ENCODE measurements at places on chromosomes 12 and 14.

- no peak for DNase-seq
Measured at GRCh38 chr12:62629413-62629812, 162.8 kb downstream of the MON2 start.

DNA sequence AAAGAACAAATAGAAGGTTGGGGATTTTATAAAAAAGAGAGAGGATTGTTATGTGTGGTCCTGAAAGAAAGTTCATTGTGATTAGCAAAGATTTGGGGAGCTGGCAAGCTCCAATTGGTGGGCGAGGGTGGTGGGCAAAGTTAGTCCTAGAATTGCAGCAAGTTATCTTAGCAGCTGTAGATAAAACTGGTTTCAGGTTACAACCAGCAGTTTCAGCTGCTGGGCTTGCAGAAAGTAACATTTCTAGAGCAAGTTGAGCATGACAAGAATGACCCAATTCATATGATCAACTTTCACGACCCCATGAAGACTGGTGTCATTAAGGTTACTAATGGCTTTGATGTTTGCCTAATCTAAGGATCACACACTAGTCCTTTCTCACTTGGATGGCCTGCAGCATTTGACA, 177.9 kb upstream of the NUDT4 start:
- no peak for DNase-seq

DNA sequence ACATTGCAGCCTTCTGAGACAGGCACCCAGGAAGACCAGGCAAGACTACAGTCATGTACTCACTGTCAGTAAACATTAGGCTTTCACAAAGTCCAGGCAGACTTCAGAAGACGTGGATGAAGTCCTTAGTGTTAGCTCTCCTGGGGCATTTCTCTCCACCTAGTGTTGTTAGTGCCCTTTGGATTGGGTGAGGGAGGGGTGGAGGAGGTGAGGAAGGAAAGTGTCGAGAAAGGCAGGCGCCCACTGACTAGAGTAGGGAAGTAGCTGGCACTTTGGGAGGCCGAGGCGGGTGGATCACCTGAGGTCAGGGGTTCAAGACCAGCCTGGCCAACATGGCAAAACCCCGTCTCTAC, 20.2 kb downstream of the TMEM229B start:
- no peak for DNase-seq

DNA sequence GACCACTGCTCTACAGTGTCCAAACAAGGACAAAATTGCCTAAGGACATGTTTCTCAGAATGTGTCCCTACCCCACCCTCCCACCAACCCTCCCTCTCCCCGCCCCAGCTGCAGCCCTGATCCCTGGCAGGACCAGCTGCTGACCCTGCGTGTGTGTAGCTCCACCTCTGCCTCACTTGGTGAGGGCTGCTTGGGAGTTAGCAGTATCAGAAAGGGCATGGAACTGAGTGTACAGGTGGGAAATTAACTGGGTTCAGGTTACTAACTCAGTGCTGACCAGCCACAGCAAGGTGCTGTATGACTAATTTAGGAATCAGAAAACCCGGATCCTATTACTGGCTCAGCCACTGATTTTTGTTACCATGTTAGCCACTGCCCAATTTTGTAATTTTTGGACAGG, 11.3 kb upstream of the PLEKHD1 start:
- DNase-seq, result no peak

GRCh38 chr12:108518101-108518715, 3.1 kb downstream of the FICD start:
- no peak for DNase-seq

DNA sequence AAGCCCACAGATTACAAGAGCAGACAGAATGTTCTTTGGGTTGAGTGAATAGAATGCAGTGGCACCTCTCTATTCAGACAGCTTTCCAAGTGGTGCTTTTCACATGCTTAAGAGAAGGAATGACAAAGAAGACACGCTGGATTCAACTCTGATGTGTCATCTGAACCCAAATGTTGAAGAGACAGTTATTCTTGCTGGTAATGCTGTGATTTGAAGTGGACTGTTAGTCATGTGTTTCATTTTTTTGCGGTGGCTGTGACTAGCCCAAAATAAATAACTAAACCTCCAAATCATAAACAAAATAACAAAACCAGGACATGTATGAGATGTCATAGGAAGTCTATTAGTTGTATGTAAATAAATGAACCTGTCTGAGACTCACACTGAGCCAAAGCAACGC, 391.8 kb upstream of the PRICKLE1 start:
- DNase-seq, result no peak

DNA sequence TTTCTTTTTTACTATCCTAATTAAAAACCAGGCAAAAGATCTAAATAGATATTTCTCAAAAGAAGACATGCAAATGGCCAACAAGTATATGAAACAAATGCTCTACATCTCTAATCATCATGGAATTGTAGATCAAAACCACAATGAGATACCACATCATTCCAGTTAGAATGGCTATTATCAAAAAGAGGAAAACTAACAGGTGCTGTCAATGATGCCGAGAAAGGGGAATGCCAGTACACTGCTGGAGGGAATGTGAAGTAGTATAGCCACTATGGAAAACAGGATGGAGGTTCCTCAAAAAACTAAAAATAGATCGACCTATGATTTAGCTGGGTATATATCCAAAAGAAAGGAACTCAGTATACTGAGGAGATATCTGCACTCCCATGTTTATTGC, 39.0 kb upstream of the C12orf75 start:
- DNase-seq, result no peak

GRCh38 chr12:67452119-67452805, 183.1 kb downstream of the CAND1 start:
- DNase-seq, result no peak

DNA sequence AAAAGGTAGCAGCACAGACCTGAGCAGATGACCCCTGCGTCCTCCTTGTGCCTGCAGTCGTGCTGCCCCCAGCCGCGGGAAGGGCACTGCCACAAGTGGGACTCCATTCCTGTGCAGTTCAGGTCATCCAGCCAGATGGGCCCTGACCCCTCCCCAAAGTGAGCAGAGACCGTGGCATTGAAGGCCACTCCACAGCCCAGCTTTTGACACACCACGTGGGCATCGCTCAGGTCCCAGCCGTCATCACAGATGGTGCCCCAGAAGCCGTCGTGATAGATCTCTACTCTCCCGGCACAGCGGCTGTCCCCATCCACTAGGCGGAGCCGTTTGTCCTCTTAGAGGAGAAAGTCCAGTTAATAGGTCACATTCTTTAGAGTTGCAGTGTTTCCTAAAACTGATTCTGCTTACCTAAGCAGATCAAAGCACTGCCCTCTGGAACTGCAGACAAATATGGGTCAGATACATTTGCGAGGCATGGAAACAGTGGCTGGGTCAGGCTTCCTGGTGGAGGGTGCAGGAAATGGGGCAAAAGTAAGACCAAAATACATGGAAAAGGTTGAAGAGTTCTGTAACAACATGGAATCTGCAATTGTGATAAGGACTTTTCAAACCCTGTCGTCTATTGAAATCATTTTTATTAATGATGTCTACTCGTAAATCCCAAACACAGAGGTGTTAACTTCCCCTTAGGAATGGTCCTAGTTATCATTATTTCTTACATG, 69.4 kb downstream of the CD163L1 start:
- no peak for DNase-seq

DNA sequence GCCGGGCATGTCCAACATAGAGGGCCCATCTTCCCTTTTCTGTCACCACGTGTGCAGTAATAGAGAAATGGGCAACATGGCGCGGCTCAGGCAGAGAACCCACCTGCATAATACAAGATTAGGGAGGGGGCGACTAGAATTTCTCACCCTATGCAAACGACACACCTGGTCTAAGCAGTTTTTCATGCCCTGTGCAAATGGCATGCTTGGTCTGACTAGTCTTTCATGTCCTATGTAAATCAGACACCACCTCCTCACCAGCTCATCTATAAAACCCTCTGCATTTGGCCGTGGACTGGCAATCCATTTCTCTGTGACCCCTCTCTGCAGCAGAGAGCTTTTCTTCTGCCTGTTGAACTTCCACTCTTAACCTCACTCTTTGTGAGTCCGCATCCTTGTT, 180.2 kb upstream of the PZP start:
- no peak for DNase-seq

GRCh38 chr14:88545256-88545655, 9.6 kb downstream of the PTPN21 start:
- DNase-seq, result no peak

GRCh38 chr12:131245564-131246355, 292.1 kb downstream of the ADGRD1 start:
- no peak for DNase-seq
